ENCODE measurements at places on chromosomes 13 and 19. TPM values are rescaled to one million over a fixed set of nuclear protein-coding genes. Genes with fewer than 3 reads are reported as not detected.

Gene NCR1
- not detected for total RNA-seq

Gene METTL21C
- total RNA-seq, result not detected

Gene WDR88
- total RNA-seq, result not detected

Gene MYDGF
- 148 TPM for total RNA-seq

Gene SMIM17
- not detected for total RNA-seq

Gene PINLYP
- total RNA-seq, result 7.3 TPM

Gene ATP7B
- total RNA-seq, result 1.8 TPM

Gene CGB5
- not detected for total RNA-seq

Gene ZMYM5
- 4.6 TPM for total RNA-seq

Gene KIR3DL2
- total RNA-seq, result not detected

Gene ANKRD27
- 19.7 TPM for total RNA-seq

Gene FBL
- total RNA-seq, result 198 TPM
